ENCODE measurements at places on chromosomes 2 and 18.

GRCh38 chr2:81598453-81598852, 1293.9 kb upstream of the LRRTM1 start:
- no peak for DNase-seq

DNA sequence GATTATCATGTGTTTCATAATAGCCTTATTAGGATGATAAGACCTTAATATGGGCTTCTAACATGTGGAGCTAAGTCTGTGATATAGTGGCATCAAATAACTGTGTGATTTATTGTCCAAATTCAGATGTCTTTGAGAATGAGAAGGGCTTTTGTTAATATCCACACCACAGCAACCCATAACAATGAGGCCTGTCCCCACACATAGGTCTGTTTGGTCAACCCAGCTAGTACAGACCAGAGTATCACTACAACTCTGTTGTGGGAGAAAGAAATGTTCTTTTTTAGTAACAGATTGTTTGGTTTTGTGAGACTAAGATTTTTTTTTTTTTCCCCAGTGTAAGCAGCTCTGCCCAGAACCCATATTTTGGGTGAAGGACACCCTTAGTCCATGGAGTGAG, 439.2 kb downstream of the PIK3C3 start:
- DNase-seq: no peak

DNA sequence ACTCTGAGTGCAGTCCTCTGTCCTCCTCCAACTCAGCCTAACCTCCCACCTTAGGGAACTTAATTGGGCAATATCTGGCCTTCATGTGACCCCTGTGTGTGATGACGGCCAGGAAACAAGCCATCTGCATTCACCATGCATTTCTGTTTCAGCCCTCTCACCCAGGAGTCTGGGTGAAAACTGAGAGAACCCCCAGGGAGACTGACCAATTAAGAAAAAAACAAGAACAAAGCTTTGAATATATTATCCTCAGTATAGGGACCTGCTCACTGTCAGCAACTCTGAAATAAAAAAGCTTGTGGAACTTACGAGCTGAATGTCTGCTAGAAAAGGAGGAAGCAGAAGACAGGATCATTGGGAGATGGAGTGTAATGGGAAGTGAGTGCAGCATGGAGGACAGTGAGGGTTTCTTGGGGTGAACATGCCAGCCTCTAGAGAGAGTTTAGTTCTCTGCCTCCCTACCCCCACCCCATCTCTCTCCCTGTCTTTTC, 9.5 kb downstream of the MAPRE2 start:
- DNase-seq: no peak

GRCh38 chr18:1147730-1148129, 243.1 kb downstream of the ADCYAP1 start:
- DNase-seq: no peak

DNA sequence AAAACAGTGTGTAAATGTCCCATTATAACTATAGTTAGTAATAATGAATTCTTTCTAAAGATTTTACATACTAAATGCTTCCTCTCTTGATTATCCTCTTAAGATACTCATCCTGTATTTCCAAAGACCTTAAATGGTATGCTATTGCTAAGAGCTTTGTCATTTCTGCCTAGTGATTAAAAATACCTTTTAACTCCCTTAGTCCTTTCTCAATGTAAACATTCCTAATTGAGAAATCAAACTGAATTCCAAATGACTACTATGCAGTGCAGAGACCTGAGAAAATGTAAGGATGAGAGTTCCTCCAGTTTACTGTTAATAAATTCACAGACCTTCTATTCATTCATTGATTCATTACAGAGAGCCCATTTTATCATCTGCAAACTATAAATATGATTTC, 86.9 kb downstream of the SOS1 start:
- no peak for DNase-seq

DNA sequence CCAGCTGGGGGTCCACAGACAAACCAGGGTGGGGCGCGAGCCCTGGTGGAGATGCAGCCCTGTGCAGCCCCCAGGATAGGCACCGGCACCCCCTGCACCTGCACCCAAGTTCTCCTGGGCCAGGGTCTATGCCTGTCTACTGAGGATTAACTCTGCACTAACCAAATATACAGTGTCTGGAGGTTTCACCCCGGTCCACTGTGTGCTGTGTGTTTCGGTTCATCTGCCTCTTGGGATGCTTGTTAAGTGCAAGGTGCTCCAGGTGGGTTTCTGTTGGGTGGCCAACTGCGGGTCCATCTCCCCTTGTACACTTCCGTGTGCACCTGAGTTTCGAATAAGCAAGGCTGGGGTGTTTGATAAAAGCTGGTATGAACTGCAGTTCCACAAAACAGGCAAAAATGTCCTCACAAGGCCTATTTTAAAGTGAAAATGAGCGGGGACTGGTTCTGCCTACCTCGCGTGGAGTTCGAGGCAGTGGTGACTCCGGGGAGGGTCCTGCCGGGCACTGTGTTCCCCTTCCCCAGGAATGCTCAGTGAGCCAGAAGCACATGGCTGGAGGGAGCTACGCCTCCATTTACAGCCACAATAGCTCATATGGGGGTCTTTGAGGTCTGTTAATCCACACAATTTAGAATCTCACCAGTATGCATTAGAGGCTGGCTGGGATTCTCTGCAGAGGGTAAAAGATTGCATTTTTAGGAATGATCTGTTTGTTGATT, 70.7 kb downstream of the EDAR start:
- DNase-seq: no peak

DNA sequence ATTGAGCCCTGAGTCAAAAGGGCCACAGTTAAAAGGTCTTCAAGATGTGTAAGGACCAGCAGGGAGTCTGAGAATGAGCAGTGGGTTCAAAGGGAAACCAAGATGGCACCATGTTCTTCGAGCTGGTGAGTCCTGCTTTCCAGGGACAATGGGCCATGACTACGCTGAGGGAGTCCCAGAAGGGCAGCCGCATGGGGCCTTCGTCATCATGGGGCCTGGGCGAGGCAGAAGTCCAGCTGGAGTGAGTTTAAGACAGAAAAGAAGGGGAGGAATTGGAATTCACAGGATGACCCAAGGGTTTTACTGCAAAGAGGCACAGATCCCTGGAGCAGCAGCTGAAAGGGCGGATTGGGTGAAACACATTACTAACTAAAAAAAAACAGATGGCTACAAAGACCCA, 340.8 kb upstream of the MYT1L start:
- no peak for DNase-seq

GRCh38 chr2:792687-793086, 115.5 kb upstream of the TMEM18 start:
- DNase-seq: no peak

GRCh38 chr2:96142217-96143113, 2.8 kb downstream of the DUSP2 start:
- peak; percentile 76 for DNase-seq

GRCh38 chr18:79590191-79591031, 89.2 kb upstream of the CTDP1 start:
- DNase-seq: no peak

DNA sequence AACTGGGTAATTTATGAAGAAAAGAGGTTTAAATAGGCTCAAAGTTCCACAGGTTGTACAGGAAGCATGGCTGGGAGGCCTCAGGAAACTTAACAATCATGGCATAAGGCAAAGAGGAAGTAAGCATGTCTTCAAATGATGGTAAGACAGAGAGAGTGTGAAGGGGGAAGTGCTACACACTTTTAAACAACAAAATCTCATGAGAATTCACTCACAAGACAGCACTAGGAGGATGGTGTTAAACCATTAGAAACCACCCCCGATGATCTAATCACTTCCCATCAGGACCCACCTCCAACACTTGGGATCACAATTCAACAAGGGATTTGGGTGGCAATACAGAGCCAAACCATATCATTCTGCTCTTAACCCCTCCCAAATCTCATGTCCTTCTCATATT, 34.9 kb downstream of the CFAP210 start:
- no peak for DNase-seq

DNA sequence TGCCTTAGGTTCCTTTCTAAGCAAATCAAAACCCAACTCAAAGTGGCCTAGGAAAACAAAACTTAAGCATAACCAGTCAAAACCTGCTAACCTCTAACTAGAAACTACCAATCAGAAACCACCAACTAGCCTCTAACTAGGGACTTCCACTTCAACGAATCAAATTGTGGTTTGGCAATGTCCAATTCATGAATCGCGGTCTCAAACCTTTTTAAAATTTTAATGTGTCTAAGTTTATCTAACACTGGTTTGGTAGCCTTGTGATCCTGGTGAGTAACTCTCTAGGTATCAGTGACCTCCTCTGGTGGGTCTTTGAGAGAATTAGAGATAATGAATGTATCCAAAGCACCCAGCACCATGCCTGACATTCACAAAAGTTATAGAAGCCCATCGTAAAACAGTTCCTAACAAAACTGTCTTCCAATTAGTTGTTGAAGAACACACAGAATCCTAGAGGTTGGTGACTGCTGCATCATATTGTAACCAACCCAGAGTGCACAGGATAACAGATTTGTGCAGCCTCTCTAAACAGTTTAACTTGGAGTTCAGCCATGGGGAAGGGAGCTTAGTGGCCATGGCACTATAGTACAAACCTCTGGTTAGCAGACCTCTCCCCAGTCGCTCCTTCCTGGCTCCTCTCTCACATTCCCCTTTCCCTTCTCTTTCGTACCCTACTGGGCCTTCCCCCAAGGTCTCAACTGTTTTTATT, 45.2 kb upstream of the B3GNT2 start:
- no peak for DNase-seq

DNA sequence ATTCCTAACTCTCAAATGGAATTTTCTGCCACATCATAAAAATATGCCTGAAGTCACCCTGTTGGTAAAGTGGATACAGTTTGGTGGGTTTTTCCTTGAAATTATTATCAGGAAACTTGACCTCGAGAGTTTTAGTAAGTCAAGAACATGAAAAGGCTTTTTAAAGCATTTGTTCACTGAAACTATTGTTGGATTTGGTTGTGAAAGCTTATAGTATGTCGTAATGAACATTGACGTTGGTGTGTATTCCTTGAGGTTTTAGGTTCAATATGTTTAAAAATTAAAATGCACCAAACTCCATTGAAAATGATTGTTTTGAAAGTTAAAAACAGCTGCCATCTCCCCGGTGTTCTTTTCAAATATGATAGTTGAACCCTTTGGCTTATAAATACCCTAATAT, 30.8 kb downstream of the AOX1 start:
- no peak for DNase-seq

- DNase-seq: no peak
Measured at GRCh38 chr2:33494877-33495641, 18.6 kb downstream of the RASGRP3 start.

DNA sequence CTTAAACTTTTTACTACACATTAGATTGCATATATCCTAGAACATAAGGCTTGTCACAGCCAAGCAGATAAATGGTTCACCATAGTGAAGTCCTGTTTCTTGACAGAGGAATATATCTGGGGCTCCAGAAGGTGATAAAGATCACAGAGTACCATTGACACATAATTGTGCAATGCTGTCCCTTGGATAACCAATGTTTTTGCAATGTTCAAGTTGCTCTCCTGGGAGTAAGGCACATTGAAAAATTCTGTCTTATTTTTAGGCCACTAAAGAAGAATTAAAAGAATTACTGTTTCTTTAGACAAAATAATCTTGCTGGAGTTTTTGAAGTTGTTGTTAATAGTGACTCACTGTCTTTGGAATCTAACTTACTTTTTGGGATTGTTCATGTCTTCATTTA, 1132.8 kb downstream of the LRP1B start:
- no peak for DNase-seq

GRCh38 chr2:180508458-180508857, 471.9 kb upstream of the UBE2E3 start:
- DNase-seq: no peak

DNA sequence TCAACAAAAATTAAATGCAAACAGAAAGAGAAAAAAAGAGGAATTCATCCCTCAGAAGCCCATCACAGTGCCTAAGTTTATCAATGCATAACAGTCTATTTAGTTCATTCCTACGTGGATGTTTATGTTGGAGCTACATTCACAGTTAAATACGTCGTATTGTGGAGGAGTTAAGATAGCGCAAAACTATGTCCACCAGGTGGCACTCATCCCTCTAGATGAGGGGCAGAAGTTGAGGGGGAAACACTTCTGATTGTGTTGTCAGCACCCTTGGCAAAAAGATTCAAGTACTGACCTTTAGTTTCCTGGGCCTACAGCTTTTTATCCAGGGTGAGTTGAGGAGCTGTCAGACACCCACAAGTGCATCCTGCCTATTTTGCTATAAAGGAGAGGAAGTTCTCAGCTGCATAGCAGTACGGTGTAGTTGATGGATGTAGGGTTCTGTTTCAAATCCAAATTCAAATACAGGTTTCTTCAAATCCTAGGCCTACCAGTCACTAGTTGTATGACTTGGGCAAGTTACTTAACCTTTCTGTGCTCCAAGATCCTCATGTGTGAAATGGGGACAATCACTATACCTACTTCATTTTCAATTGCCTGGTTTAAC, 26.8 kb upstream of the MYO1B start:
- DNase-seq: peak; percentile 34
